ENCODE measurements at places on chromosomes 12 and 14.
A peak's percentile ranks its signal among the peaks of the same experiment; 100 is the strongest.

DNA sequence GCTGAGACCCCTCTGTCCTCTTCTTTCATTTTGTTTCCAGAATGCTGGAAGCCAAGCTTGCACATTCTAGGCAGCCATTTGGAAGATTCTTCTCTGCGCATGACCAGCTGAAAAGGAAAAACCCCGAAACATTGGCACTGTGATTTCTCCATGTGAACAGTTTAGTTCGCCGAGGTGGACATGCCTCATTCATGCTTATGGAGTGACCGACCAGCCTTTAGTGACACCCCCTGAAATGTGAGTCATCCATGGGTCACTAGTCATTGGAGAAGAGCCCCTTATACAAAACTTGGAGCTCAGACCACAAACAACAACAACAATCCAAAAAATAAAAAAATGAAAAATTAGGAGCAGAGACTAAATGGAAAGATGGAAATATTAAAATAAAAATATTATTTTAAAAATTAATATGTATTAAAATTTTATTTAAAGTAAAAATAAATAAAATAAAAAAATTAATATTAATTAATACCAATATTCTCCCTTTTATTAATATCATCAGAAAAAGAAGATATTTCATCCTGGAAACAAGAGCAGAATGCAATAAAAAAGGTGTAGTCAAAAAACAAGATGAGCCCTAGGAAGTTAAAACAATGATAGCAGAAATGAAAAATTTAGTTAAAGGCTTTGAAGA, 9.5 kb upstream of the KRT7 start:
- DNase-seq, result no peak

DNA sequence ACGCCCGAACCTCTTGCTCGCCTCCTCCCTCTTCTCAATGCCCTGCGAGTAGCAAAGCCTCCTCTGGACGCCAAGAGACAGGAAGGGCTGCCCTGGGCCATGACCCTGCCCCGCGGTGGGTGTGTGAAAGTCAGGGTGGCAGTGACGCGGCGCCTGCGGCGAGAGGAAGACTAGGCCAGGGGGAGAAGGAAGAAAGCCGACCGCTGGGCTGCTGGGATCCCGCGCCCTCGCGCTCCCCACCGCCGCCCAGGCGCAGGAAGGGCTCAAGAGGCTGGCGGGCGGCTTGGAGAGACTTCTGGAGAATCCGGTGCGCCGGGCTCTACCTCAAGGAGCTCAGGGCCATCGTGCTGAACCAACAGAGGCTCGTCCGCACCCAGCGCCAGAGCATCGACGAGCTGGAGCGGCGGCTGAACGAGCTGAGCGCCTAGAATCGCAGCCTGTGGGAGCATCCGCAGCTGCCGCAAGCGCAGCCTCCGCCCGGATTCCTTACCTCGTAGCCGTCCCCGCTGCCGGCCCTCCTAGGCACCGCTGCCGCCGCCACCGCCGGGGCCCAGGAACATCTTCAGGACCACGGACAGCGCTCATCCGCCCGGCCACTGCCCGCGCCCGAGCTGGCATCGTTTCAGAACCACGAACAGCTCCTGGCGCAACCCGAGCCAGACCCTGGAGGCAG, 105.0 kb upstream of the PRB2 start:
- DNase-seq, result peak; percentile 97

DNA sequence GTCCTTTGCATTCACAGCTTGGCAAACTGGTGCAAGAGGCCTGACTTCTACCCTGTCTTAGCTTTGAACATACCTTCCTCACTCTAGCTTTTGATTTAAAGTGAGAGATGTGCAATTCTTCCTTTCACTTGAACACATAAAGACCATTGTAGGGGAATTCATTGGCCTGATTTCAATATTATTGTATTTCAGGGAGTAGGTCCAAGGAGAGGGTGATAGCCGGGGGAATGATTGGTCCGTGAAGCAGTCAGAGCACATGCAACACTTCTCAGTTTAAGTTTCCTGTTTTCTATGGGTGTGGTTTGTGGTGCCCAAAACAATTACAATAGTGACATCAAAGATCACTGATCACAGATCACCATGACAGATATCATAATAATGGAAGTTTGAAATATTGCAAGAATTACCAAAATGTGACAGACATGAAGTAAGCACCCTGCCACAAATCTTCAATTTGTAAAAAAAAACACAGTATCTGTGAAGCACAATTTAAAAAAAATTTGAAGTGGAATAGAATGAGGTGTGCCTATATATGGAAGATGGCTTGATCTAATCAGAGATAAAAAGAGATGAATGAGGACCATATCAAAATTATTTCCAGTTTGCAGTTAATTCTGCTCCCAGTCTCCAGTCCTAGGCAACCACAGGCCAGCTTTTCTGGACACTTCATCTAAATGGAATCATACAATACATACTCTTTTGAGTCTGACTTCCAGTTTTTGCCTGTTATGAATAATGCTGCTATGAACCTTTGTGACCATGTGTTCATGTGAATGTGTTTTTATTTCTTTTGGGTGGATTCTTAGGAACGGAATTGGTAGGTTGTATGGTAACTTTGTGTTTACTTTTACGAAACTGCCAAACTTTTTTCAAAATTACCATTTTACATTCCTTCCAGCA, 23.2 kb downstream of the BORCS5 start:
- no peak for DNase-seq

GRCh38 chr14:67817750-67818438, 1.5 kb upstream of the ZFYVE26 start:
- no peak for DNase-seq

GRCh38 chr12:39993268-39993667, 112.6 kb downstream of the SLC2A13 start:
- DNase-seq, result no peak

DNA sequence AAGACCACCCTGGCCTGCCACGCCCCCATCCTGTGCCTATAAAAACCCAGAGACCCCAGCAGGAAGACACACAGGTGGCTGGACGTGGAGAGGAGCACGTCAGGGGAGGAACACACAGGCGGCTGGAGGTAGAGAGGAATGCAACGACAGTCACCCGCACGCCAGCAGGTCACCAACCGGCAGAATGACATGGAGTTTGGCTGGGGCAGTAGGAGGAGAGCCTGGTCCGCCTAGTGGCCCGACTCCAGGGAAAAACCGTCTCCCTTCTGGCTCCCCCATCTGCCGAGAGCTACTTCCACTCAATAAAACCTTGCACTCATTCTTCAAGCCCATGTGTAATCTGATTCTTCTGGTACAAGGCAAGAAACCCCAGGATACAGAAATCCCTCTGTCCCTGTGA, 62.7 kb upstream of the KCNH3 start:
- no peak for DNase-seq

DNA sequence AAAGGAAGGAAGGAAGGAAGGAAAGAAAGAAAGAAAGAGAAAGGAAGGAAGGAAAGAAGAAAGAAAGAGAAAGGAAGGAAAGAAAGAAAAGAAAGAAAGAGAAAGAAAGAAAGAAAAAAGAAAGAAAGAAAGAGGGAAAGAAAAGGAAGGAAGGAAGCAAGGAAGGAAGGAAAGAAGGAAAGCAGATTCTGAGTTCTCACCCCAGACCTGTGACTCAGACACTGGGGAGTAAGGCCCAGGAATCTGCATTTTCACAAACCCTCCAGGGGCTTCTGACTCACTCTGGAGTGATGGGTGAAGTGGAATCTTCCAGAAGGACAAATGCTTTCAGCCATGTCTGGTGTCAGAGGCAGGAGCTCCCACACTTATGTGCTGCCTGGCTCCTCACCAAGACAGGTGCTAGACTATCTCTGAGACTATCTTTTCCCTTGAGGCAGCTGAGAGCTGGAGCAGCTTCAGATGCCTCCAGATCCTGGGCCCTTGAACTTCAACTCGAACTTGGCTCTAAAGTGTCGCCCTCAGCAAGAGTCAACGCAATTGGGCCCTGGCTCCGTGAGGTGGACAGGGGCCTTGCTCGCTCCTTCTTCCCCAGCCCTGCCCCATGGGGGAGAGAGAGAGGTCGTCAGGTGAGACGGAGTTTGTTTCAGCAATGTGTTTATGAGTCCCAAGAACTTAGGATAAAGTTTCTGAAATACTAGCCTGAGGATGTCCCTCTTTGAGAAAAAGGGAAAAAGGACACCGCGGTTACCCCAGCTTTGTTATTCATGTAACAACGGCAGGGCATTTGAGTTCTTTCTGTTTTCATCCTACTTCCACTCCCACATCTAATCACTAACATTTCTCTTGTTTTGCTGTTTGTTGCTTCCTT, 19.8 kb upstream of the SCARB1 start:
- no peak for DNase-seq

GRCh38 chr12:76274420-76275083, 73.7 kb downstream of the BBS10 start:
- DNase-seq, result no peak

GRCh38 chr12:131348231-131348630, 362.7 kb upstream of the SFSWAP start:
- peak; percentile 61 for DNase-seq

DNA sequence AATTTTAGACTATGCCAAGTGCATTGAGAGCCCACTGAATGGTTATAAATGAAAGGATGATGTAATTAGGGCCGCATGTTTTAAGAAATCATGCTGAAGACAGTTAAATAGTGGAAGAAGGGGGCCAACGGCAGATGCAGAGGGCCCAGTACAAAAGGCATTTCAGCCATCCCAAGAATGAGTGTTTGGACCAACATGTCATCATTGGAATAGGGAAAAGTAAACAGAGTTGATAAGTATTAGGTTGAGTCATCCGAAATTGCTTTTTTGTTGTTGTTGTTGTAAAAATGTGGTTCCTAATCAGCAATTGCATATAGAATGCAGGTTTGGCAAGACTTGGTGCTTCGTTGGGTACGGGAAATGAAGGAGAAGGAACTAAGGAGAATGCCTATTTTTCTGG, 29.5 kb downstream of the BMP4 start:
- DNase-seq, result no peak

DNA sequence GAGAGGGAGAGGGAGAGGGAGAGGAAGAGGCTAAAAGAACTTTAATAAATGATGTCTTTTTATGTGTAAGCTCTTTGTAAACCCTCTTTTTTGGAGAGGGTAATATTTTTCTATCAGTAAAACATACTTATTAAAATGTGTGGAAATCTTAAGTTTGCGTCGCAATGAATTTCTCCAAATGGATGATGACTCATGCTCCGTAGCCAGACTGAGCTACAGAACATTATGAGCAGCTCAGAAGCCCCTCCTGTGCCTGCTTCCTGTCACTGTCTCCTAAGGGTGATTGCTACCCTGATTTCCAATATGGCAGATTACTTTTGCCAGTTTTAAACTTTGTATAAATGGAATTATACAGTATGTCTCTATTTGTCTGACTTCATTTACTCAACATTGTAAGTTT, 13.0 kb upstream of the PYGL start:
- no peak for DNase-seq

DNA sequence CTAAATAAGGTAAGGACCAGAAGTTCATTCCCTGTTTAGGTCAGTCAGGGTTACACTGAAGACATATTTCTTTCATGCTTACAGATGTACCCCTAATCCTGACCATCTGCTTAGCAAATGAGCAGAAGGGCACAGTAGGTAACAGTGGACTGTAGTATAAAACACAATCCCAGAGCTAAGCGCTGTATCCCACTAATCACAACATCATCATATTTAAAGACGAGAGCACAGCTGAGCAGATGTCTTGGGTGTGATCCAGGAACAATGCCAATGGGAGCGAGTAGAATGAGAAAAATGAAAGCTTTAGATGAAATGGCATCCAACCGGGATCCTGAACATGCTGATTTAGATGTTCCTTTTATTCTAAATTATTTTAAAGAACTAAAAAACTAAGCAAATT, 213.4 kb downstream of the CCER1 start:
- no peak for DNase-seq

DNA sequence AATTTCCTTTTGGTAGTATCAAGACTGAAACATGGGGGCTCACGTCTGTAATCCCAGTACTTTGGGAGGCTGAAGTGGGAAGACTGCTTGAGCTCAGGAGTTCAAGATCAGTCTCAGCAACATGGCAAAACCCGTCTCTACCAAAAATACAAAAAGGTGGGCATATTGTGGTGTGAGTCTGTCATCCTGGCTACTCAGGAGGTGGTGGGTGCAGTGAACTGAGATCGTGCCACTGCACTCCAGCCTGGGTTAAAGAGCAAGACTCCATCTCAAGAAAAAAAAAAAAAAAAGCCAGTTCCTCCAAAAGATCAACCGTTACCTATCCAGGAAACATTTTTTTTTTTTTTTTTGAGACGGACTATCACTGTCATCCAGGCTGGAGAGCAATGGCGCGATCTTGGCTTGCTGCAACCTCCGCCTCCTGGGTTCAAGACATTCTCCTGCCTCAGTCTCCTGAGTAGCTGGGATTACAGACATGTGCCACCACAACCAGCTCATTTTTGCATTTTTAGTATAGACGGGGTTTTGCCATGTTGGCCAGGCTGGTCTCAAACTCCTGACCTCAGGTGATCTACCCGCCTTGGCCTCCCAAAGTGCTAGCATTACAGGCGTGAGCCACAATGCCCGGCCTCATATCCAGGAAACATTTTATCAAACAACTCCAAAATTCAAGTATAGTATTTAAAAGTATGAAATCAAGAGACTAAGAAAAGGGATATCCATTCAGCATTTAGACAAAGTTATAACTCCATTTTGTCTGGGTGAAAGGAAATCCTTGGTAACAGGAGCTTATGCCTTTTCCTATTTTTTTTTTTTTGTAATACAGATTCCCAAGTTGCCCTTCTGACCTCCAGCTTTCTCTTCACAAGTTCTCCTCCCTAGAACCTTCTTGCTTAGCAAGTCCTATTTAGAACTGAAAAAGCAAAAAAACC, 3.4 kb downstream of the ACIN1 start:
- DNase-seq, result no peak

DNA sequence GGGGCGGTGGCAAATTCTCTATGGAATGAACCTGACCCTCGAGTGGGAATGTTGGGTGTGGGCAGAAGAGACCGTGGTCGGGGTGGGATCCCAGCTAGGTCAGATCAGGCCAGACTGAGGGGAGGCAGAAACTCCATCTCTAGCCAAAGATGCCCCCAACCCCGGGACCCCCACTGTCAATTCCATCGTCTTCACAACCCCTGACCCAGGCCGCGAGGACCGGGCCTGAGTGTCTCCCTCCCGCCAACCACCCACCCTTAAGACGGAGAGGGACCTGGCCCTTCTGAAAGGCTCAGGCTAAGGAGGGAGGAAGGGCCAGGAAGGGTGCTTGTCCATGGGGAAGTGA, 760 bp downstream of the PLEKHD1 start:
- no peak for DNase-seq

GRCh38 chr12:132557291-132558015, 52.9 kb downstream of the LRCOL1 start:
- DNase-seq, result no peak

DNA sequence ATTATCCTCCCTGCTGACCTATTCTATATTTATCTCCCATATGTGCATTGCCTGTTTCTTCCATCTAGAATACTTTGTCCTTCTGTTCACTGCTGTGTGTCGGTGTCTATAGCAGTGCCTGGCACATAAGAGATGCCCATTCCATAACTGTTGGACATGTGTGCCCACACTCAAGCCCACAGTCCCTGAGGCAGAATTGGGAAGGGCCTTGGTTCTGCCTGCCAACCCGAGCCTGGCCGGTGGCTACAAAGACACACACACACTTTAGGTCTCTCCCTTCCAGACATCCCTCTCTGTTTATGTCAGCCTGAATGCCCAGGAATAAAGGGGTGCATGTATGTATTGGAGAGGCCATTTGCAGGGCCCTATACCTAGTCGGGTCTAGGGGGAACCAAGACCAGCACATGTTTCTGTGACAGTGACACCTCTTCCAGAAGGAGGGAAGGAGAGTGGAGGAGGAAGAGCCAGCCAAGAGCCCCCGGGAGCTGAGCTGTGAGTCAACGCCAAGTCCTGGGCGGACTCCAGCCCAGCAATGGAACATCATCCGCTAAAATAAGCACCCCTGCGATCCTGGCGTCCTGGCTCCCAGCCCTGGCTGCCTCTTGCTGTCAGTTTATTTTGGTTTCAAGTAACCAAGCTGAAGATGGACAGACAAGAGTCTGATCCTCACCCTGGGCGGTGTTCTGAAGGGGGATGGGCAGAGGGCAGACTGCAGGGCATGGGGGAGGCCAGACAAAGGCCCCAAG, 4.3 kb upstream of the ASB2 start:
- peak; percentile 83 for DNase-seq
